ENCODE measurements at places on chromosomes 4 and X.

DNA sequence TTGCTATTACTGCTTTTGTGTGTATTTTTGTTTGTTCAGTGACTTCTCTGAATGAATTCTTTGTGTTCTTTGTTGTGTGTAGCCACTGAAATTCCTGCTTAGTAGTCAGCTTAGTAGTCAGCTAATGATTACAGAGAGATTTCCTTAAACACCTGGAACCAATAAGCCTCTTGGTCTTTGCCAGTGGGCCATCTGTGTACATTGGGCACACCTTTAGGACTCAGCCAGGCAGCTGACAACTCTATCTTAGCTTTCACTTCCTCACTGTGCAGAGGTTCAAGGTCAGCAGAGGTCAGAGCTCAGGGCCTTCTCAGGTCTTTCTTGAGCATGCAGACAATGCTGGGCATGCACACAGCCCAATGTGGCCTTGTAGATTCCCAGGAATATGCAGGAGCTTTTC, 59.3 kb downstream of the RWDD4 start:
- no peak for DNase-seq

- no peak for DNase-seq
Observed at GRCh38 chrX:53717205-53717604, 30.7 kb upstream of the HUWE1 start.

- DNase-seq = no peak
Observed at GRCh38 chr4:37502070-37502469, 184.1 kb downstream of the RELL1 start.

DNA sequence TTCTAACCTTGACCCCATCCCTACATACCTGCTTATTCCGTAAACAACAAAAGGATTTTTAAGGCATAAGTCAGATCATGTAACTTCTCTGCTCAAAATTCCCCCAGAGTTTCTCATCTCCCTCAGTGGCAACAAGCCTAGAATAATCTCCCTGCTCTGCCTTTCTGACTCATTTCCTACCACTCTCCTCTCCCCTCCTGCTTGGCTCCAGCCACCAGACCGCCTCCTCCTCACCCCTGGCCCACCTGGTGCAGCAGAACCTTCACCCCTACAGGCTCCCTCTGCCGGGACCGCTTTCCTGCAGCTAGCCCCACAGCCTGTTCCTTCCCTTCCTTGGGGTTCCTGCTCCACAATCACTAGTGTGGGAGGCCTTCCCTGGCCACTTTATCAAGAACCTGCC, 32.1 kb downstream of the TSPAN5 start:
- DNase-seq = no peak

DNA sequence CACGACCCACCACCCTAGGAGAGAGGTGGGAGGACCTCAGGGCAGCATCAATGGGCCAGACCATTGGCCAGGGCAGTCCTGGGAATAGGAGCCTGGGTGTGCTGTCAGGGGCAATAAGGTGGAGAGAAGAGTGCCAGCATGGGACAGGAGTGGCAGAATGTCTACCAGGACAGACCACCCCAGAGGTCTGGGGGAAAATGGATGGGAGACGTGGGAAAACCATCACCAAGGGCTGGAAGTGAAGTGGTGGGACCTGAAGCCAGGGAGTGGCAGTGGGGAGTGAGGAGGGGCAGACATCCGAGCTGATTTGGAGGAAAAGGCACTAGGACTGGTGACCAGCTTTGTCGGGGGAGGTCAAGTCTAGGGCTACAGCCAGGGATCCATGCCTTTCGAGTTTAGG, 993 bp downstream of the EVC2 start:
- no peak for DNase-seq

- DNase-seq = no peak
Observed at GRCh38 chr4:68272380-68272779, 26.9 kb upstream of the TMPRSS11B start.

DNA sequence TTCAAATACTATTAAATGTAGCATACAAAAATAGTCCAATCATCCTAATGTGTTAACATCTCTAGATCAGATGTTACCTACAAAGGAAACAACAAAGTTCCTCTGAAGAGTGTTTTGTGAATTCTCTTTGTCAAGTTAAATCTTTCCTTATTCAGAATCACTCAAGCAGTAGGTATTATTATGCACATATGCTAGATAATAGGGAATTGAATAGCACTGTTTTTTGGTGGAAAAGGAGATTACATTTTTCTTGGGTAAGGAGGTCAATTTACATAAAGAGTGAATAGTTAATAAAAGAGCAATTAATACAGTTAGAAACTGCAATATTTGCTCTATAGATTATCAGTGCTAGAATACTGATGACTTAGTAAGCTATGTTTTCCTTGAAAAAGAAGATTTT, 130.7 kb downstream of the BTC start:
- no peak for DNase-seq

- DNase-seq = no peak
Observed at GRCh38 chr4:95263391-95263790, 285.4 kb downstream of the UNC5C start.

DNA sequence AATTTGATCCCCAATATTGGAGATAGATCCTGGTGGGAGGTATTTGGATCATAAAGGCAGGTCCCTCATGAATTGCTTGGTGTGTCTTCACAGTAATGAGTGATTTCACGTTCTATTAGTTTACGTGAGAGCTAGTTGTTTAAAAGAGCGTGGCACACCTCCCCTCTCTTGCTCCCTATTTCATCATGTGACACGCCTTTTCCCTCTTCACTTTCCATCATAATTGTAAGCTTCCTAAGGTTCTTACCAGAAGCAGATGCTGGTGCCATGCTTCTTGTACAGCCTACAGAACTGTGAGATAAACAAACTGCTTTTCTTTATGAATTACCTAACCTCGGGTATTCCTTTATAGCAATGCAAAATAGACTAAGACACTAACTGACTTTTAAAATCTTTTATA, 34.0 kb upstream of the FMR1 start:
- DNase-seq = no peak

DNA sequence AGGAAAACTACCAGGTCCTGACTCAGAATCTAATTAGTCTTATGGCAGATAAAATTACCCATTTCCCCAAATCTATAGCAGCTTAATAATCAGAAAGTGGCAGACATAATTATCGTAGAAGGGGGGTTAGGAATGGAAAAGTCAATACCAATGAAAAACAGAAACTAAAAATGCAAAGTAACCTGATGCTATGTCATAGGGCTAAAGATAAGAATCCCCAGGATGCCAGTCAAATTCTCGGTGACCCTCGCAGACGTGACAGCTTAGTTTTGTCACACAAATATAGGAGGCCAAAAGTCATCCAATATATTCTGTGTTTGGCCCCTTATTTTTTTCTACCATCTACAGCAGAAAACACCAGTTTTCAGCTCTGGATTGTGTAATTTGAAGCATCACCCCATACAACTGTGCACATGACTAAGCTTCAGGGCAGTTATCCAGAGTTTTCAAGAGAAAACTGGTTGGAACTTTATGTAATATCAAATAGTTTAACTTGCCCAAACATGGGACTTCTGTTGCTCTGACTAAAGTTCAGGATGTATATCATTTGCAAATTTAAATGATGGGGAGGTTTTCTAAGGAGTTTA, 30.9 kb downstream of the RASSF6 start:
- DNase-seq = no peak

DNA sequence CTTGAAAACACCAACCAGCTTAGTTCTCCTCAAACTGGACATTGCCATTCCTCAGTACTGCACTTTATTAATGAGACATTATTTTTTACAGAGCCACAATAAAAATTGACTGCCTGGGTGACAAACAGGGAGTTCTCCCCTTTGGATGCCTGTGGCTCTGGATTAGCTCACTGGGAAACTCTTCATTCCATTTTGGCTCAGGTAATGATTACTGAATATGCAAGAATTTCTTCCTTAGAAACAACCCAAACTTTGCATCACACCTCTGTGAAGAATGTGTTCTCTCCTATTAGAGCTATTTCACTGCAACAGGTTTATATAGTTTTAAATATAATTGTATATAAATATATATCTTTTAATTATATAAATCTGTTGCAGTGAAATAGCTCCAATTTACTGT, 2065.8 kb downstream of the ARAP2 start:
- DNase-seq = no peak

DNA sequence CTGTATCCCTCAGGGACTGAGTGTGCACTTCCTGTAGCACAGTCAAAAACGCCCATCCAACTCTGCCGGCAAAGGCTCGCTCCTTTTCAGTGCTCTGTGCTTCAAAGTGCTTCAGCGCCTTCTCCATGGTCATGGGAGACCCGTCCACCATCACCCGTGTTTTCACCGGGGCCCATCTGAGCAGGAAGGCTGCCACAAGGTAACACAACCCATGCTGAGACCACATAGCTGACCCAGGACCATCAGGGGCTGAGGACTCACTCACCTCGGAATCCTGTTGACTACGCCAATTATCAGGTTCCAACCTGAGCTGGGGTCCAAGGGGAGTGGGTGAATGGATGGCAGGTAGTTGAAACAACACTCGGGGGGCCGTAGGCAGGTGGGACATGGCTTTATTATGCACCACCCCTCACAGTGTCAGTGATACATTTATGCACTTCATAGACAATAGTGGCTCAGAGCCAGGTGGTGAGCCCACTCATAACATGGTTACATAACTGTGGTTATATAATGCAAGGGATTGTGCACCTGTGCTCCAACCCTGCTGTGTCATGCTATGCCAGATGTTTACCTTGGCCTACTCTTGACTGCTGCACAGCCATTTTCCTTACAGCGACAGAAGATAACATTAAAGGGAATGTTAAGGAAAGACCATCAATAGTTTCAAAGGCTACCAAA, 227.8 kb downstream of the ADGRL3 start:
- DNase-seq = no peak

- no peak for DNase-seq
Observed at GRCh38 chrX:10062352-10062751, 94.4 kb upstream of the CLCN4 start.

GRCh38 chr4:79650794-79651431, 242.9 kb upstream of the GK2 start:
- DNase-seq = no peak

- DNase-seq = no peak
Observed at GRCh38 chrX:109696146-109696740, 36.8 kb downstream of the ACSL4 start.

- DNase-seq = peak; percentile 29
Observed at GRCh38 chr4:68175562-68176155, 46.0 kb upstream of the TMPRSS11F start.

DNA sequence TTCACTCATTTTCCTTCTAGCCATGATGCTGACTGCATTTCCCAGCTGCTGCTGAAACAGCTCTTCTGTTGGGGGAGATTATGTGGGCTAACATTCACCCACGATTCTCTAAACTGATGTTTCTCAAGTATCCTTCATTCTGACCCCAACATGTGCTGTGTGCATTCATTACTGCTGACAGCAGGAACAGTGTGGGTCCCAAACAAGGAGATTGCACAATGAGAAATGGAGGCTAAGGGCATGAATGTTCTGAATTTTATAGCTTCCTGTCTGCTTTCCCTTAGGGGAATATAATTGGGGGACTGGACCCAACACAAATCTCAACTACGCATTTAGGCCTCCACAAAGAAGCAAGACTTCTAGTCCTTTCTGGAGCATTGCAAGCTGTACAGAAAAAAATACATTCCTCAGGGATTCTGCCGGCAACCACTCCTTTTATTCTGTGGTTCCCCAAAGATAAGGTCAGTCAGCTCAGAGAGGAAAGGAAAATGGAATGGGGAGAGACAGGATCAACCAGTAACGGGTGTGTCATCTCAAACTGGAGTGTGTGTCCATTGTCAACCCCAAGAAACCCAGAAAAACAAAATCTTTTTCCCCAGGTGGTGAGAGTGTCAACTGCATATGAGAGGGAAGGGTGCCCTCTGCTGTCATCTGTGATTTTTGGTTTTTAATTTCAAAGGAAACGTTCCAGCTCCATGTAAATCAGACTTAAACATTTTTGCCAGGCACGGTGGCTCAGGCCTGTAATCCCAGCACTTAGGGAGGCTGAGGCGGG, 81.5 kb upstream of the EGFL6 start:
- DNase-seq = peak; percentile 39

DNA sequence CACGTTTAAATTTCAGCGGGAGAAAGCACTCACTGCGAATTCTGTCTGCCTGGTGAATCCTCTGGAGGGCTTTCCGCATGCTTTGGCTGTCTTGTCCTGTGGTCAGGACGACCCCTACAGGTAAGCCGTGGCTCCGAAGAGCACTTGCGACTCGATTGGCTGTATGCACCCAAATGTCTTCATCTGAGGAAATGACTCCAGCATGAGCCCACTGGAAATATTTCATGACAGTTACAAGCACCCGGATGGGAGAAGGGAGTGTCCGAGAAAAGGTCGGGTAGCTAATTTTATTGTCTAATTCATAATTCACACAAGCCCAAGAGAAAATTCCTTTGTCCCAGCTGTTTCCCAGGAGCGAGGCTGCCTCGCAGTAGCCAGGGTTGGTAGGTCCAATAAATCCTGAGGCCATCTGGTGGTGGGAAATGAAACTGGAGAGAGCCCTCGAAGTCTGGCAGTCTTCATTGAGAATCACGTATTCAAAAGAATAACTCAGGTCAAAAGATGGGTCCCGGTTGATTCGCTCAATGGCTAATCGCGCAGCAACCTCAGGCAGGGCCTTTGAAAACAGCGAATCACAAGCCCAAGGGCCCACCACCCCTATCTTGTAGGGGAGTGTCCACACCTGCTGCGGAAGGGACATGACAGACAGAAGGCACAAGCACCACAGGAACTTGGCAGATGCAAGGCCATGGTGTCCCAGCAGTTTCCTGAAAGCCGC, 6.6 kb downstream of the GUCY2F start:
- no peak for DNase-seq

- no peak for DNase-seq
Observed at GRCh38 chrX:633043-633984, 2.7 kb downstream of the SHOX start.

- no peak for DNase-seq
Observed at GRCh38 chr4:16577177-16577576, 321.3 kb downstream of the LDB2 start.

GRCh38 chrX:72110051-72110875, 21.5 kb downstream of the RTL5 start:
- DNase-seq = no peak

DNA sequence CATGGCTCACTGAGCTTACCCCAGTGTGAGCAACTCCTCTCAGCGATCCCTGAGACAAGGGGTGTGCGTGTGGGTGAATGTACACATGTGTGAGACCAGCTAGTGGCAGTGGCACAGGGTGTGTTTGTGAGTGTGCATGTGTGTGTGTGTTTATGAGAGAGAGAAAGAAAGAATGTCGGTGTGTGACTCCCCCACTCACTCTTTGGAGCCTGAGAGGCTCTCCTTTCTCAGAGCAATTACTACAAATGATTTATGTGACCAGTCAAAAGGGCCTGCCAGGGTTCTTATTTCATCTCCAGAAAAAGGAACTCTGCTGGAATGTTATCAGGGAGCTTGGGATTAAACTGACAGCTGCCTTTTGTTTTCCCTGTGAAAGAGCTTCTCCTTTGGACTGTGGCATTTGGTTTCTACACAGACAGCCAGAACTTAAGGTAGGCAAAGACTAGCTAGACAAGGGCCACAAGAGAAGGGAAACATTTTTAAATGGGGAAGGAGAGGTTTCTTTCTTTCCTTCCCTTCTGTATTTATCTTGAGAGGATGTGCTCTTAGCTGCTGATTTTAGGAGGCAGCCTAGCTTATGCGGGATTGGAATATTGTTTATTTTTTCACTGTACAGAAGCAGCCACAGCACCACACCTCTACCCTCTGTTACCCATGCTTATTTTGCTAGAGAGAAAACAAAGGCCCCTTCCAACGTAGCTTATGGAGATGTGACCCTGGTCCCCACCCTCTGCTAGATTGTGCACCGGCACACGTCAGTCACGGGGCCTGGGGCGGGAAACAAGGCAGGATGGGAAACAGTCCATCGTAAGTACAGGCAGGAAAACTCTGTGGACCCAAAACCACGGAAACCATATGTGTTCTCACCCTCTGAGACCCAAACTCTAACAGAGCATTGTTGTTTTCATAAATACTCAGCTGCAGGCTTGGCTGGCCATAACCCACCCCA, 143.5 kb downstream of the MGST2 start:
- no peak for DNase-seq

All from activated CD4-positive, alpha-beta T cell treated with anti-CD3 and anti-CD28 coated beads for 24 hours (primary cell).